ENCODE measurements at places on chromosomes 2 and 18.

- no peak for DNase-seq
Measured at GRCh38 chr2:28312307-28313219, 80.1 kb upstream of the FOSL2 start.

DNA sequence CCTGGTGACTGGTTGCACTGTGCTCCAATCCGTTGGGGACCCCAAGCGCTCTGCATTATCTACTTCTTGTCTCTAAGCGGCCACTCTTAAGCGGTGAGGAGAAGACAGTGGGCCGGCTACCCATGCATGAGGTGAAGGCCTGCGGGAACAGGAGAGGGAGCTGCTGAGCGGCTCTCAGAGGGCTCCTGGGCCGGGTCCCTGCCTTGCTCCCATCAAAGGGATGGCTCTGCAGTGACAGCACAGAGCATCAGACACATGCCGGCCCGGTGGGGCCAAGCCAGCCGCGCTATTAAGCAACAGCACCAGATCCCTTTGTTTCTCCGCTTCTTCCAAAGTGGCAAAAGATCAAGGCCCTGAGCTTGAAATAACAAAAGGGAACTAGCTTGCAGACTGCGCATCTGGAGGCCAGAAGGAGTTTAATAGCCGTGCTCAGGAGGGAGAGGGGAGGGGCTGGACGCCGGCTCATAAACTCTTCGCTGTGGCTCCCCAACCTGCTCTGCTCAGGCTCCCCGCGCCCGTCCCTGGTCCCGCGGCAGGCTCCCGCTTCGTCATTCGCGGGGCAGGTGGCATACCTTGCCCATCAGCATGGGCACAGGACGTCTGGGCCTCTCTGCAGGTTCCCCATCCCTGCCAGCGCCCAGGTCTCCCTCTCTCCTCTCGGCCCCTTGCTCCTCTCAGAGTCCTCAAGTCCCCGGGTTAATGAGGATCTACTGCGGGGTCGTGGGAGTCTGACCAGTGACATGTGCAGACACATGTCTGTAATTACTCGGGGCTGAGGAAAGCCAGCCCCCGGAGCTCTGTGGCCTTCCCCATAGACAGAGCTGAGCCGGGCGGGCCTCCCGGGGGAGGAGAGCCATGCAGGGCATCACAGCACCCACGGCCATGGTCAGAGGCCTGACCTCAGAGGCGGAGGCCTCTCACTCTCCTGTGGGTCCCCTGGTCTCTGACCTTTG is 96.7 kb downstream of the ASB1 start:
- DNase-seq: no peak

DNA sequence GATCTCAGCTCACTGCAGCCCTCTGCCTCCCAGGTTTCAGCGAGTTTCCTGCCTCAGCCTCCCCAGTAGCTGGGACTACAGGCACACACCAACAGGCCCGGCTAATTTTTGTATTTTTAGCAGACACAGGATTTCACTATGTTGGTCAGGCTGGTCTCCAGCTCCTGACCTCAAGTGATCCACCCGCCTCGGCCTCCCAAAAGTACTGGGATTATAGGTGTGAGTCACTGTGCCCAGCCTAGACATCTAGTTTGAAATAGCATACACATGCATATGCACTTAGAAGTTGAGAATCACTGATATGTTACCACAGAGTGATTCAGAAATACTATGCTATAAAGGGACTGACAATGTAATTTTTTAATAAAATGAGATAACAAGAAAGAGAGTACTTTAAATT is 69.8 kb upstream of the CDKL4 start:
- peak; percentile 71 for DNase-seq

GRCh38 chr2:199659207-199659606 is 191.8 kb downstream of the FTCDNL1 start:
- peak; percentile 30 for DNase-seq

DNA sequence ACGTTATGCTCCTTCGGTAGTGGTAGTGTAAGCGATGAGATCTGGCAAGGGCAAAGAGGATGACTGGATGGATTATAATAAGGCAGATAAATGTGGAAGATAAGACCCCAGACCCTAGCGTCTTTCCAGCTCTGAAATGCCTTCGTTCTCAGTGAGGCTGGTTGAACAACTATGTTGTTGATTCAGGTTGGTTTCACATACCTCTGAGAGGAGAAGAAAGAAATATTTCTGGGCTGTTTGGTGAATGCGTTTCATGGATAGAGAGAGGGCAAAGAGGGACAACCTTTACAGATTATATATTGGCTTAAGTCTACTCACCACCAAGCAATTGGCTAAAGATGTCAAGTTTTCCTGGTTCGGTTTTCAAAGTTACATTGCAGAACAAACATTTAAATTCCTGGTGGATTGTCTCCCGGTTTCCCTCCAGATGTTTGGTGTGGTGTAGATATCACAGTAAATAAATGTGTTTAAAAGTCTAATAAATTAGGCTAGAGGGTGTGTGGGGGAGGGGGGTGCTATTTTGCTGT is 190.1 kb upstream of the GLI2 start:
- no peak for DNase-seq

DNA sequence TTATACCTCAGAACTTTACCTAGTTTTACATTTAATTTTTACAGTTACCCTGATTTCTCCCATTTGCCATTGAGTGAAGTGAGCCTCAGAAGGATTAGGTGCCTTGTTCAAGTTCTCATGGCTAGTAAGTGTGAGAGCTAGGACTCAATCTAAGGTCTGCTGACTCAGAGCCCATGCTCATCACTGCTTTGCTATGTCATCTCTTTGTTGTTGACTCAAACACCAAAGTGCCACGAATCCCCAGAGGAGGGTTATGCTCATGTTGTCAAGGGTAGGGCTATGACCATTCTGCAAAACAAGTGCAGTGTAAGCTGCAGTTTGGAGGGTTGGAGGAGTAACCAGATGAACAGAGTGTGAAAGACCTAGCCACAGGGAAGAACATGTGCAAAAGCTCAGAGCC is 185.4 kb upstream of the SKOR2 start:
- no peak for DNase-seq

DNA sequence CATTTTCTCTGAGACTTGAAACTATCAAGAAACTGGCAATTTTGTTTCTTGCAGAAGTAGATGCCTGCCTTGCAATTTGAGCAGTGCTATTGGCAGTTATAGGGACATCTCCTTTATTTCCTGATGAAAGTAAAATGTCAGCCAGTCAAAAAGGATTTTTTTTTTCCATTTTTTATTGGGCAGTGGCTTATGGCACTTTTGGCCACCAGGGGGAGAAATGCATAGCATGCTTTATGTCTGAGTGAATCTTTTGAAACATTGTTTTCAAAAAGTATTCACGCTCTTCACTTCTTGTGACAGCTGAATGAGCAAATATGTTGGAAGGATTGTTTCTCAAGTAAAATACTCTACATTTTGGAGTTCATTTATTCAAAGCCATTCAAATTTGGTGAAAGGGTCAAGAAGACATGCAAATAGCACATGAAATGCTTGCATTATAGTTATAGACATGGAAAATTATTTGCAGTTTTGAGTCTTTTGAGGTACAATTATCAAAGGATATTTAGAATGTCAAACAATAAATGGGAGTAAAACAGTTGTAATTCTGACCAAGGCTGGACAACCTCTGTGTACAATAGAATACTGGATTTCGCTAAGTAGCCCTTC is 491.0 kb downstream of the CDH2 start:
- peak; percentile 53 for DNase-seq

- no peak for DNase-seq
Measured at GRCh38 chr2:257429-257828, 6.4 kb downstream of the SH3YL1 start.

GRCh38 chr2:217437290-217437870 is 565.4 kb downstream of the TNS1 start:
- DNase-seq: no peak

DNA sequence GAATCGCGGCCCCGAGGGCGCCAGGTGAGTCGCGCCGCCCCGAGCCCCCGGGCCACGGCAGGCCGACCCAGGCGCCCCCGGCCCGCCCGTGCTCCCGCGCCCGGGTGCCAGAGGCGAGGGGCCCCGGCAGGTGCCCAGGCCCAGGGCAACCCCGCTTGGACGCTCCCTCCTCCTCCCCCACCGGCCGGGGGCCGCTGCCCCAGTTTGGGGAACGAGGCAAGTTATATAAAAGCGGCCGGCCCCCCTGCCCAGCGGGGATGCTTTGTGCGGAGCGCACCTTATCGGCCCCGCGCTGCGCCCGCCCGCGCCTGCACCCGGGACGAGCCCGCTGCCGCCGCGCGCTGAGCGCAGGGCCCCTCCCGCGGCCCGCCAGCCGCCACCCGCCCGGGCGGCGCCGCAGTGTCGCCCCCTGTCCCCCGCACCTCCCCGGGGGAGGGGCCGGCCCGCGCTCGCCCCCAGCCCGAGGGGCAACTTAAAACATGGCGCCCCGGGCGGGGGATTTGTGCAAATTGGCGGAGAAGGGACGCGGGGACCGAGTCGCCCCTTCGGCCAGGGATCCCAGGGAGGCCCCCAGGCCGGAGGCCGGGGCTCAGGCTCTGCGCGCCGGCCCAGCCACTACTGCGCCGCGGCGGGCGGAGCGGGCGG is 639 bp downstream of the EPB41L3 start:
- DNase-seq: no peak

- peak; percentile 32 for DNase-seq
Measured at GRCh38 chr2:74554820-74555531, 456 bp downstream of the DOK1 start.

DNA sequence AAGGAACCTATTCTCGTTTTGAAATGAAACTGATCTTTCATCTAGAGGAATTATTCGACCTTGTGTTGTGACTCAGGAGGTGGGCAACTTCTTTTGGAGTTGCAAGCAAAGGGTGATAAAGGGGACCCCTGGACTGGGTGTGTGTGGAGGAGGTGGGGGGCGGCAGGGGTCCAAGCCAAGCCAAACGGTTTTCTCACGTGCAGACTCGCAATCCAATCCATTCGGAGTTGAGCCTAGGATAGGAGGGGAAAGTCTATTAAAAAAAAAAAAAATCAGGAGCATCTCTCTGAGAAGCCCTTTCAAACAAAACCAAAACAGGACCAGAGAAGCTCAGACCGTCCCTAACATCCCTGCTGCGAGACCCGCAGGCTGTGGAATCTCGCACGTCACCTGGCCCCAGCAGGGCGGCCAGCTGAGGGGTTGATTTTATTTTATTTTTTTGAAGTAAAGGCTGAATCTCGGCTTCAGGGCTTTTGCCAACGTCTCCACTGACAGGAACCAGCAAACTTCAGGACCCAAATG is 3.7 kb upstream of the ZEB2 start:
- peak; percentile 33 for DNase-seq

GRCh38 chr2:51289045-51289444 is 257.1 kb upstream of the NRXN1 start:
- DNase-seq: no peak

- DNase-seq: no peak
Measured at GRCh38 chr2:207417301-207417718, 112.5 kb upstream of the CREB1 start.

DNA sequence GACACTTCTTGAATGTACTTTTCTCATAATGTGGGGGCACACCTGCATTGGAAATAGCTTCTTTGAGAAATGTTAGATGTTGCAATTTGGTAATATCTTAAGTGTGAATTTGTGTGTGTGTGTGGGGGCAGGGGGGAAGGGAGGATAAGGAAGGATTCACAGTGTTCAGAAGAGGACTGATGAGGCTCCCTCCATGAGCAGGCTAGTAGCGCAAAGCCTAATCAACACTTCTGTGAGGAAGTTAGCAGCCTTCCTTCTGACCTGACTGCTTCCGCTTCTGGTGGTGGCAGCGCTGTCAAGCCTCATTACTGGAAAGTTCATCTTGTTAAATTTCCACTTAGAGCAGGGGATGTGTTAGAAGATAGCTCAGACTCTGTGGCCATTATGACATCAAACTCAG is 295.4 kb upstream of the SPRED2 start:
- no peak for DNase-seq

- DNase-seq: no peak
Measured at GRCh38 chr2:52178845-52179244, 1146.9 kb upstream of the NRXN1 start.

- DNase-seq: no peak
Measured at GRCh38 chr2:7201851-7202250, 284.6 kb downstream of the RNF144A start.

DNA sequence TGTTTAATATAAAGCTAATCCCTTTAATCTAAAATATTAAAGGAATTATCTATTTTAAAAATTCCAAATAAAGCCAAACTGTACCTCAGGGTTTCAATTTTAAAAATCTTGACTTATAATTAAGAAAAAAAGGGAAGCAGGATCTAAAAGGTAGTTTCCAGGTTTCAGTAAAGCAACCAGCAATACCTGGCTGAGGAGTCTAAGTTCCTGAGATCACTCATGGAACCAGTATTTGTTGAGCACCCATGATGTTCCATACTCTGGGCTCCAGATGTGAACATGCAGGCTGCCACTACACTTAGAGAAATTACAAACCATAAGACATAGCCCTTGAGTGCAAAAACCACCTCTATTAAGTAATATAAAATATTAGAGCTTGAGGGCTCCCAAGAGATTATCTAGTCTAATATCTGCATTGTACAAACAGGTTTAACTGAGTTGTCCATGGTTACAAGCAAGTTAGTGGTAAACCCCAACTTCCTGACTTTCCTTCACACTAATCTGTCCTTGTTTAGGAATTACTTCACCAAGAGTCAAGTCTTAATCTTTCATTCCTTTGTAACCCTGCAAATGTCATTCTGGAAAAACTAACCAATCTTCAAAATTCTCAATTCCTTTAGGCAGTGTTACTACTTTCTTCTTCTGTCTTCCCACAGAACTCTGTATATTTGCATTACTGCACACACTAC is 49.2 kb downstream of the CLASP1 start:
- no peak for DNase-seq

GRCh38 chr2:46087492-46087891 is 209.7 kb upstream of the EPAS1 start:
- DNase-seq: no peak

DNA sequence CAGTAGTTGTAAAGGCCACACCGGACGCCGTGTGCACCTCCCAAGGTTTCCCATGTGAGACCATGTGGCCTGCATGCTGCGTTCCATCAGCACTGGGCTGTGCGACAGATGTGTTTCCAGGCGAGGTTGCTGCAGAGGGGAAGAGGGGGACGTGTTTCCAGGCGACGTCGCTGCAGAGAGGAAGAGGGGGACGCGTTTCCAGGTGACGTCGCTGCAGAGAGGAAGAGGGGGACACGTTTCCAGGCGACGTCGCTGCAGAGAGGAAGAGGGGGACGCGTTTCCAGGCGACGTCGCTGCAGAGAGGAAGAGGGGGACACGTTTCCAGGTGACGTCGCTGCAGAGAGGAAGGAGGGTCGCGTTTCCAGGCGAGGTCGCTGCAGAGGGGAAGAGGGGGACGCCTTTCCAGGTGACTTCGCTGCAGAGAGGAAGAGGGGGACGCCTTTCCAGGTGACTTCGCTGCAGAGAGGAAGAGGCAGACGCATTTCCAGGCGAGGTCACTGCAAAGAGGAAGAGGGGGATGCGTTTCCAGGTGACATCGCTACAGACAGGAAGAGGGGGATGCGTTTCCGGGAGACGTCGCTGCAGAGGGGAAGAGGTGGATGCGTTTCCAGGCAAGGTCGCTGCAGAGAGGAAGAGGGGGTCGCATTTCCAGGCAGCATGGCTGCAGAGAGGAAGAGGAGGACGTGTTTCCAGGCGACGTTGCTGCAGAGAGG is 24.5 kb downstream of the NFATC1 start:
- no peak for DNase-seq

DNA sequence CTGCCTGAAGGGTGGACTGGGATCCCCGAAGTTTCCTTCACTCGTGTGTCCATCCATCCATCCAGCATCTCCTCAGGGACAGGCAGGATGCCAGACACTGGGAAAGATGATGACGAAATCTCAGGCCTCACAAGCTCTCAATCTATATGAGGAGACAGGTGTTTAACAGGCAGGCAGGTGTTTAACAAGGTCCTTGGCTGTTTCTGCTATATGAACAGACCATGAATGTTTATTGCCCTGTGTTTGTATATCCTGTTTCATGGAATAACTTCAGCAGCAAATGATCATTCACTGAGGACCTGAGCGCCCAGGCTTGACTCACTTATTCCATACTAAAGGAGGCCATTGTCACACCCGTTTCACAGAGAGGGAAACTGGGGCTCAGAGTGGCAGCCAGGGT is 685.8 kb upstream of the HS6ST1 start:
- DNase-seq: no peak

All from EL (cell line).